Stimulated activated CD4-positive, alpha-beta T cell treated with anti-CD3 and anti-CD28 coated beads, Interleukin-12 subunit alpha, Interleukin-12 subunit beta, amount 100 ng/mL, for 48 hours (primary cell): ENCODE measurements at places on chromosomes 3 and 15.
A peak's percentile ranks its signal among the peaks of the same experiment; 100 is the strongest.

- DNase-seq: peak; percentile 53
These were observed 106.6 kb upstream of the TMC3 start for GRCh38 chr15:81480645-81481053.

- DNase-seq: no peak
These were observed 259.9 kb upstream of the NR2F2 start for GRCh38 chr15:96070636-96071035.

GRCh38 chr3:127412578-127413317, 124.9 kb upstream of the PRR20G start:
- DNase-seq: no peak

- no peak for DNase-seq
These were observed 35.6 kb upstream of the RHCG start for GRCh38 chr15:89531796-89532537.
